Lung microvascular endothelial cell (primary cell): ENCODE measurements at places on chromosomes 4 and X. TPM values are rescaled to one million over a fixed set of nuclear protein-coding genes. Genes with fewer than 3 reads are reported as not detected.

GRCh38 chr4:76624241-76624681 lies 189.2 kb downstream of the SHROOM3 start:
- DNase-seq, result no peak

The SPACA5 gene
- total RNA-seq, result not detected in 2 replicates

- no peak for DNase-seq
Measured at GRCh38 chrX:104122829-104123228, 10.5 kb downstream of the ZCCHC18 start.

The STK26 gene
- total RNA-seq, result under 0.01 and 0.22 TPM in 2 replicates

DNA sequence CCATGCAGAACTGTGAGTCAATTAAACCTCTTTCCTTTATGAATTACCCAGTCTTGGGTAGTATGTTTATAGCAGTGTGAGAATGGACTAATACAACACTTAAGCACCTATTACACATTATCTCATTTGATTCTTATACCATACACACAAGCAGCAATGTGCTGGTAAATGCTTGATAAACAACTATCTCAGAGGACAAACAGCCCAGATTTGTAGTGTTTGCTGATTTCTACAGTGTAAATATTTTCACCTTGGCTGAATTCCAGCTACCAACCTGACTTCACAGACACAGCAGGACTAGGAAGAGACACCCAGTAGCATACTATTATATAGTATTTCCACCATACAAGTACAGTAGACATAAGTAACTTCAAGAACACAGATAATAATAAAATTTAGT lies 406.5 kb upstream of the CNKSR2 start:
- DNase-seq, result no peak

DNA sequence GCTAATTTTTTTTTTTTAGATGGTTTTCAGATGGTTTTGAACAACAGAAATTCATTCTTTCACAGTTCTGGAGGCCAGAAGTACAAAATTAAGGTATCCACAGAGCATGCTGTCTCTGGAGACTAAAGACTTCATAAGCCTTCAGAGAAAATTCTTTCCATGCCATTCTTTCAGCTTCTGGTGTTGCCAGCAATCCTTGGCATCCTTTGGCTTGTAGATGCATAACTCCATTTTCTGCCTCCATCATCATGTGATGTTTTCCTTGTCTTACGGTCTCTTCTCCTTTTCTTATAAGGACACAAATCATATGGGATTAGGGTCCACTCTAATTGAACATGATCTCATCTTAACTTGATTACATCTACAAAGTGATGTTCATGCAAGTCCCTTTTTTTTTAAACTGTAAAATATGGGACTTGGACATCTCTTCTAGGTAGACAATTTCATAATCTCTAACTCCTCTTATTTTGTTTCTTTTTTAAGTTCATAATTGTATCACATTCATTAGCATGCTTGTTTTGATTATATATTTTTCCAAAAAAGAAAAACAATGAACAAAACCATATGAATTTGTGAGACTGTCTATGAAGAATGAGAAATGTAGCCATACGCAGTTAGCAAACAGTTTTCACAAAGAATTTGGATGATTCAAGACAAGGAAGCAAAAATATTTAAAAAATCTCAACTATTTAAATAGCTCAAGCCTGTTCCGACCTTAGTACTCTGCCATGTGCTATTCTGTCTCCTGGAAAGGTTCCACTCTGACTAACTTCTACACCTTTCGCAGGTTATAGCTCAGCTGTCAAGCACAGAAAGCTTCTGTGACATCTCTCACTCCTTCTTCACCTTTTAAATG lies 53.1 kb upstream of the GIMD1 start:
- DNase-seq, result no peak

- DNase-seq, result no peak
Measured at GRCh38 chr4:1753697-1754311, 32.5 kb downstream of the TACC3 start.

- no peak for DNase-seq
Measured at GRCh38 chrX:1487401-1487800, 34.7 kb upstream of the ASMTL start.

The HELT gene
- total RNA-seq, result not detected in 2 replicates

- no peak for DNase-seq
Measured at GRCh38 chr4:184932343-184932742, 85.9 kb upstream of the HELT start.

DNA sequence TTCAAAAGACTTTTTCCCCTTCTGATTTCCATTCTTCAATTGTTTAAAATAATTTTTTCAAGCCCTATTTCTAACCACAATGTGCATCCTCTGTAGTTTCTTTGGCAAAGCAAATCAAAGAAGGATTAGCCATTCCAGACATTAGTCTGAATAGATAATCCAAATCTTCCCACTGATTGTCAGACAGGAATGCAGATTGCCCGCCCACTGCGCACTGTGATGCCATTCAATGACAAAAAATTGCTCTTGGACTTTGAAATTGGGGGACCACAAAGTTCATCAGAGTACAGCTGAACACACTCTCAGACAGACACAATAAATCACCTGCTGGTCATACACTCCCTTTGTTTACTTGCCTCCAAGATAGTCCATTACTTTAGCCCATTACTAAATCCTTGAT lies 216.5 kb upstream of the DKK2 start:
- DNase-seq, result no peak

The SPANXN3 gene
- total RNA-seq, result not detected in 2 replicates

DNA sequence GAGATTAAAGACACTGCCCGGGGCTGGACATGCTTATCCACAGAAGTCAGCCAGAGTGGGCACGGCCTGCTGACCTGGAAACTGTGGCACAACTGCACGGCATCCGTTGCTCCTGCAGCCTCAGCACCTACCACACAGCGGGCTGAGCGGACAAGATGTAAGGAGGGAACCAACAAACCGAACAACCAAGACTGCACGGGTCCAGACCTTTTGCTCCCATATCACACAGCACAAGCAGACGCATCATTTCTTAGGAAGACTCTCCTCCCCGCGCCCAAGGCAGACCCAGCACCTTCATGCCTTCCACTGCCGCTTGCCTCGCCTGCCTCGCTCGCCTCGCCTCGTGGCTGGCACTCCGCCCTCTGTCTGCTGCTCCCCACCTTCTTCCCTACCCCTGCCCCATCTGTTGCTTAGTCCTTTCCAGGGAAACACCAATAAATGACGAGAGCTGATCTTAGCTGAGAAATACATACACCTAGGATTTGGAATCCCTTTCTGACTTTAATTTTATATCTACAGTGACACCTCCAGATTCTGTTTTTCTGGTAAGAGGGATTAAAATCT lies 79.0 kb downstream of the AFAP1 start:
- DNase-seq, result no peak

DNA sequence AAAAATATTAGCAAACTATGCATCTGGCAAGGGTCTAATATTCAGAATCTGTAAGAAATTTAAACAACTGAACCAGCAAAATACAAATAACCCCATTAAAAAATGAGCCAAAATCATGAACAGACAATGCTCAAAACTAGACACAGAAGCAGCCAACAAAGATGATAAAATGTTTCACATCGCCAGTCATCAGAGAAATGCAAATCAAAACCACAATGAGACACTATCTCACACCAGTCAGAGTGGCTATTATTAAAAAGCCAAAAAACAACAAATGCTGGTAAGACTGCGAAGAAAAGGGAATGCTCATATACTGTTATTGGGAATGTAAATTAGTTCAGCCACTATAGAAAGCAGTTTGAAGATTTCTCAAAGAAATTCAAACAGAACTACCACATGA lies 201.3 kb upstream of the CPEB2 start:
- no peak for DNase-seq

GRCh38 chr4:15402974-15403373 lies 24.9 kb upstream of the C1QTNF7 start:
- DNase-seq, result no peak

DNA sequence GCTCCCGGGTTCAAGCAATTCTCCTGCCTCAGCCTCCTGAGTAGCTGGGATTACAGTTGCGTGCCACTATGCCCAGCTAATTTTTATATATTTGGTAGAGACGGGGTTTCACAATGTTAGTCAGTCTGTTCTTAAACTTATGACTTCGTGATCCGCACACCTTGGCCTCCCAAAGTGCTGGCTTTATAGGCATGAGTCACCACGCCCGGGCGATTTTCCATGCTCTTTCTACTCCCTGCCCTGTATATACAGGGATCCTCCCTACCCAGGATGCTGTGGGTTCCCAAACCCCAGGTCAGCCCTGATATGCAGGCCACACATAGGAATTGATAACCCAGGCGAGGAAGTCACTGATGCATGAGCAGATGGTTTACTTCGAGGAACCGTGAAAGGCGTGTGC lies 31.4 kb downstream of the SSX5 start:
- DNase-seq, result no peak

DNA sequence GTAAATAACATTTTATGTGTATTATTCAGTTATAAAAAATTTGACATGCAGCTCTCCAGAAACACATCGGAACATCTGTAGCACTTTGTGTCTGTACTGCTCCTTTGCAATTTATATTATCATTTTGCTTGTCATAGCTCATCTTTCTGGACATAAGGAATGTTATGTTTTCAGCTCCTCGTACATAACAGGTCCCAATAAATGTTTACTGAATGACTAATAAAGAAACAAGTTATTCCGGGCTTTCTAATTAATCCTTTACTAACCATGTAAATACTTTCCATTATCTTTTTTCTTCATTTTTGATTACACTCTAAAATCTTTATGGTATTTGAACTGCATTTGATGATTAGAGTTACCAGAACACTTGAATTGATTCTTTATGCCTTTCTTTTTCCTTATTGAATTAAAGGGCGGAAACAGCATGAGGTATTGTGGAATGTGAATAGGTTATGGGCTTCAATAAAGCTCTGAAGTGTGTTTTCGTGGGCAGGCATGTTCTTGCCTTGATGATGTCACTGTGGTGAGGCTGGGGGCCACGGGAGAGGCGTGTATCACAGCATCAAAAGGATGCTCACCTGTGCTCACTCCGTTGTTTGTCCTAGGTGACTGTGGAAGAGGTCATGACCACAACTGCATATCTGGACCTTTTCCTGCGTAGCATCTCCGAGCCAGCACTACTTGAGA lies 131.6 kb downstream of the GATB start:
- no peak for DNase-seq

GRCh38 chr4:26431461-26432180 lies 58.7 kb downstream of the CCKAR start:
- DNase-seq, result no peak

DNA sequence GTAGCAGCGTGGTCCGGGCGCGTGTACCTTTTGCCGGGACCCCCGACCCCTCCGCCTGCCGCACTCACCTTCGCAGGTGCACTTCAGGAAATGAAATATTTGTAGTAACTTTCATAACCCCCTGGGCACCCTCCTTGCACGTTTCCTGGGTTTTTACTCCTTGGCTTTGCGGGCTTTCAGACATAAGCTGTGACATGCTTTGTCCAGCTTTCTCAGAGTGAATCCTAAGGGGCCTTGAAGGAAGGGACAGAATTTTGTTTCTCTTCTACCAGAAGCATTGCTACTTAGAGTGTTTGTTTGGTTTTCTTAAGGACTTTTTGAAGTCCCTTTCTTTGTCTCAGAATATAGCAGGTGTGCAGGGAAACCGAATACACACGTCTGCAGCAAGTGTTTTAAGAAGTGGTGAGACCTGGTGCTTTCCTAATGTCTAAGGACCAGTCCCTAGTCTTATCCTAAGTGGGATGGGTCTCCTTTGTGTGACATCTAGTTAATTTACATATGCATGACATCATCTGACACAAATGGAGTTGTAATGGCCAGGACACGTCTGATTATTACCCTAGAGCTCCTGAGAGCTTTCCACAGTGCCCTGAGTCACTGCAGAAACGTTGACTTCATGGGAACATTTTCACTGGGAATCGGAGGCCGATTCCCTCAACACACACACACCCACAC lies 1.3 kb downstream of the FAM149A start:
- no peak for DNase-seq

DNA sequence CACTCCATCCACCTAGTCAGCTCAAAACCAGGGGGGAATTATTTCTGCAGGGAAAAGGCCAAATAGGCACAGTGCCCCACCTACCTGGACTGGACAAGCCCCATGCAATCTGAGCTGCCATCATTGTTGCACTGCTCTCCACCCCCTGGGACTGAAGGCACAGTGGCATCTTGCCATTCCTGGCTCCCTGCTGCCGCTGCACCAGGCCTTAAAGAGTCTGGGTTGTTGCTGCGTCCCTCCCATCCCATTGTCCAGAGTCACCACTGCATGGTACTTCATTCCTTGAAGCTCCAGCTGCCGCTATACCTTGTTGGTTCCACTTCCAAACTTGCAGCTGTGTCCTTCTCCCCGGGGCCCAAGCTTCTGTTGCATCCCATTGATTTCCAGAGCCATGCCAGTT lies 629.7 kb downstream of the STIM2 start:
- no peak for DNase-seq

The ELMOD2 gene
- 10.7 and 11.7 TPM in 2 replicates for total RNA-seq

DNA sequence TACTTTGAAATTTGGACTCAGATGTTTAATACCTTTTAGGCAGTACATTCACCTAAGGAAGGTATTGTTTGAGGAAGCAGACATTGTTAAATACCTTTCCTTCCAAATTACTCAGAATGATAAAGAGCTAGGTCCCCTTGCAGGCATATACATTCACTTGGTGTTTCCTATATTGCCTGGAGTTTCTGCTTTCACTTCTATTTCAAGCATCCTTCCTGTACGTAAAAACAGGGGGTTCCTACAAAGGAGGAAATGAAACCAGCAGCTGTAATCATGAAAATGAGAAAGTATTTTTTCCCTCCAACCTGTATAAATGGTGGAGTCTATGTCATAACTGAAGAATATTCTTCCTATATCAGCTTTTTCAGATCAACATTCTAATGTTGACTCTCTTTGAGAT lies 90.4 kb upstream of the RASGEF1B start:
- no peak for DNase-seq

The SGMS2 gene
- 31.8 and 35.5 TPM in 2 replicates for total RNA-seq

The DAPP1 gene
- not detected in 2 replicates for total RNA-seq

The GPR50 gene
- total RNA-seq, result not detected in 2 replicates

- peak; percentile 17 for DNase-seq
Measured at GRCh38 chr4:39286263-39286662, 79.9 kb downstream of the RFC1 start.

GRCh38 chrX:153728095-153728494 lies 3.4 kb downstream of the ABCD1 start:
- no peak for DNase-seq

- no peak for DNase-seq
Measured at GRCh38 chr4:187558391-187558790, 437.2 kb upstream of the ZFP42 start.

The VCX gene
- total RNA-seq, result not detected in 2 replicates

DNA sequence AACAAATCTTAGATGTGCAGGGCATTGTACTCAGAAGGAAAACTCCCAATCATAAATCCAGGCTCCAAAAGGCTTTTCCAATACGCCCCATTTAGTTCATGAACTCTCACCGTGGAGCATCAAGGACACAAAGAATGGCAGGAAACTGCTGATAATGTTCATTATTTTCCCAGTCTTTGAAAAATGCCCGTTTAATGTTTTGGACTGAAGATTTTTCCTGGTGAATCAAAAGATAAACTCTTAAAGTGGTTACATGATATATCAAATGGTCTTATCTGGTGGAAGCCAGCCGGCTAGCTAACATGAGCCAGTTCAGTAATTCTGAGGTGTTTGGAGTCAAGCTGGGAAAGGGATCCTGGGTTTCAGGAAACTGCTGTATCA lies 62.1 kb upstream of the AP1S2 start:
- peak; percentile 31 for DNase-seq

The TRIM2 gene
- total RNA-seq, result 6.5 and 15.7 TPM in 2 replicates

- DNase-seq, result no peak
Measured at GRCh38 chrX:7134981-7135380, 12.5 kb upstream of the STS start.
